ENCODE measurements at places on chromosomes 11 and 22. TPM values are rescaled to one million over a fixed set of nuclear protein-coding genes. Genes with fewer than 3 reads are reported as not detected.

The RIMBP3C gene
- 0.19 TPM for total RNA-seq

The KRTAP5-2 gene
- total RNA-seq: not detected

- H3K4me3 ChIP-seq: no peak within 1 kb of the TSS
- peaks cover 35% of the 10 kb centered on the region for H3K27me3 ChIP-seq
- no peaks in the 10 kb centered on the region for H3K36me3 ChIP-seq
- DNase-seq: no peak
- H3K4me1 ChIP-seq: no peaks in the 10 kb centered on the region
Observed at GRCh38 chr22:45502215-45503049, at the start of gene FBLN1. FBLN1 (plus strand) TSS chr22:45502883; CDS start chr22:45502986, 103 bp downstream.

- no peaks in the 10 kb centered on the region for H3K27me3 ChIP-seq
- peaks cover 1% of the 10 kb centered on the region for H3K36me3 ChIP-seq
- no peak overlapping the region for H3K4me3 ChIP-seq
- peaks cover 45% of the 10 kb centered on the region for H3K4me1 ChIP-seq
Observed at GRCh38 chr11:69301455-69302401, 7.8 kb downstream of the MYEOV start.

- H3K4me1 ChIP-seq: no peaks in the 10 kb centered on the region
- H3K4me3 ChIP-seq: no peak overlapping the region
- no peak for DNase-seq
- no peak overlapping the region for H3K27ac ChIP-seq
Observed at GRCh38 chr22:10741210-10741609, 4786.8 kb upstream of the OR11H1 start.

DNA sequence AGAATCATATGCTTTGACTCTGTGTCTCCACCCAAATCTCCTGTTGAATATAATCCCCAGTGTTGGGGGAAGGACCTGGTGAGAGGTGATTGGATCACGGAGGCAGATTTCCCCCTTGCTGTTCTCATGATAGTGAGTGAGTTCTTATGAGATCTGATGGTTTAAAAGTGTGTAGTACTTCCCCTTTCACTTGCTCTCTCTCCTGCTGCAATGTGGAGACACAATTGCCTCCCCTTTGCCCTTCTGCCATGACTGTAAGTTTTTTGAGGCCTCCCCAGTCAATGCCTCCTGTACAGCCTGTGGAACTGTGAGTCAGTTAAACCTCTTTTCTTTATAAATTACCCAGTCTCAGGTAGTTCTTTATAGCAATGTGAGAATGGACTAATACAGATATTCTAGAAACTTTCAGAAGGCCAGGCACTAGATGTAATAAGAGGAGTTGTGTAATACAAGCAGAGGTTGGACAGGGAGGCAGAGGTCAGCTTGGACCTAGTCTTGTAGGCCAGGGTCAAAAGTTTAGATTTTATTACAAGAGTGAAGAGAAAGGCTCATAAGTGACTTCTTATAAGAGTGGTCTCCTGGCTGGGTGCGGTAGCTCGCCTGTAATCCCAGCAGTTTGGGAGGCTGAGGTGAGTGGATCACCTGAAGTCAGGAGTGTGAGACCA is 9.3 kb upstream of the SERPING1 start:
- H3K27ac ChIP-seq: no peak overlapping the region
- DNase-seq: no peak
- H3K4me1 ChIP-seq: no peaks in the 10 kb centered on the region
- H3K27me3 ChIP-seq: peaks cover 2% of the 10 kb centered on the region

- no peak overlapping the region for H3K4me3 ChIP-seq
- no peak overlapping the region for H3K27ac ChIP-seq
- H3K4me1 ChIP-seq: no peaks in the 10 kb centered on the region
- H3K36me3 ChIP-seq: no peaks in the 10 kb centered on the region
Observed at GRCh38 chr11:130216221-130216550, 56.6 kb downstream of the ST14 start.

GRCh38 chr11:118740892-118741291 is 50.1 kb downstream of the DDX6 start:
- no peaks in the 10 kb centered on the region for H3K36me3 ChIP-seq
- H3K4me3 ChIP-seq: no peak overlapping the region
- no peak for DNase-seq
- no peaks in the 10 kb centered on the region for H3K27me3 ChIP-seq
- no peak overlapping the region for H3K27ac ChIP-seq
- H3K4me1 ChIP-seq: no peaks in the 10 kb centered on the region

DNA sequence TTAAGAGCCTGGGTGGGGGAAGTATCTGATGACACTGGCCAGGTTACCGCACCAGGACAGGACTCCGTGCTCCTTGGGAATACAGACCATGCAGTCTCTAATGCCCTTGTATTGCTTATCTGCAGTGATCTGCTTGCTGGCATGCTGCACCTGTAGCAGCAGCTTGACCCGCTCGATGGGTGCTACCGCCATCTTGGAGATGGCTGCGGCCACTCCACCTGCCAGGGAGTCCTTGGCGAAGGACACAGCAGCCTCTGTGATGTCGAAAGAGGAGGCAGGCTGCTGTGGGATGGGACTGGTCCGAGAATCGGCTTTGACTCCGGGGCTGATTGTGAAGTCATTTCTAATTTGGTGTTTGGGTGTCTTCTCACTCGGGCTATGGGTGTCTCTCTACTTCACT is 3.1 kb downstream of the WBP2NL start:
- H3K27ac ChIP-seq: no peak overlapping the region
- H3K4me1 ChIP-seq: peaks cover 24% of the 10 kb centered on the region
- no peak overlapping the region for H3K4me3 ChIP-seq
- DNase-seq: no peak
- no peaks in the 10 kb centered on the region for H3K27me3 ChIP-seq

The DDX25 gene
- total RNA-seq: not detected

Measured in activated CD4-positive, alpha-beta T cell treated with anti-CD3 and anti-CD28 coated beads, Interleukin-2, amount 10 ng/mL, durations not matched to agents 24 days and 14 days (primary cell).